Karpas-422 (cell line): ENCODE measurements at places on chromosomes 4 and X.

- DNase-seq = no peak
These were observed 13.8 kb downstream of the CXCL13 start for GRCh38 chr4:77619408-77619807.

DNA sequence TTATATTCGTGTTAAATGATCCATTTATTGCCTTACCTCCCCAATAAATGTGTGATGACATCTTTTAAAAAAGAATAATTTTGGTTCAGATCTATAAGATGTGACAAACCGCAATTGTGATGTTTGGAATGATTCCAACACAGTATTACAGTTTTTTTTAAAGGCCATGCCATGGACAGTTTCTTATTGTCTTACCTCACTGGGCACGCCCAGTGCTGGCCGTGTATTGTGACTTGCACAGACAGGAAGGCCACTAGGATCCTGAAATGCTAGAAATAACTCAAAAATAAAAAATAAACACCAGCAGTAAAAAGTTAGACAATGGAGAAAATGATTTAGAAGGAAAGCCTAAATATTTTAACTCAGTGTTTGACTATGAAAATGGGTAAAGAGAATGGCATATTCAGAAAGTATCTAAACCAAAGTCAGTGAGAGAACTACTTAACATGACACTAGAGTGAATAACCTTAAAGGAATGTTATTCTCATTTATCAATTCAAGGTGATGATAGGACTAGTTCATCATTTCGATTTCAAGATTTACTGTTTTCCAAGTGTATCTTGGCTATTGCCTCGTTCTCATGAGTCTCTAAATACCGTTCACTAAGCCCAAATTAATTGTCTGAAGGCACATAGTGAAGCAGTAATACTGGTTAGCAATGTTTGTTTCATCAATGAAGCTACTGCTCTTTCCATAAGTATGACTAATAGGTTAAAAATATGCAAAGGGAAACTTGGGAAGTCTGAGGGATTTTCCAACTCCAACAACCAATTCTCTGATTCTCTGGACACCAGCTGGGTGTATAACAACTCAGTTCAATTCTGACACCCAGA lies 46.1 kb upstream of the VEGFC start:
- DNase-seq = no peak

DNA sequence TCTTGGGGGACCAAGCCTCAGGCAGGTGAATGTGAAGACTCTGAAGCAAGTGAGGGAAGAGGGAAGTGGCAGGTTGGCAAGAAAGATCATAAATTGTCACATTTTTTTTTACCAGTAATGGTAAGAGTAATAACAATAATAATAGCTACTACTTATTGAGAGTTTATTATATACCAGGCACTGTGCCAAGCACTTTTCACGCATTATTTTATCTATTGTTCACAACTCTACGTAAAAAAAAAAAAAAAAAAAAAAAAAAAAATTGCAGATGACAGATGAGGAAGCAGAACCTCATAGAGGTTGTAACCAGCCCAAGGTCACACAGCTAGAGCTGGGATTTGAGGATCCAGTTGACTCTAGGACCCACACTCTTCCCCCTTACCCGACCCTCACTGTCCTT lies 40.9 kb downstream of the TSC22D3 start:
- DNase-seq = no peak

GRCh38 chrX:24231641-24232179 lies 82.2 kb downstream of the SUPT20HL2 start:
- no peak for DNase-seq

DNA sequence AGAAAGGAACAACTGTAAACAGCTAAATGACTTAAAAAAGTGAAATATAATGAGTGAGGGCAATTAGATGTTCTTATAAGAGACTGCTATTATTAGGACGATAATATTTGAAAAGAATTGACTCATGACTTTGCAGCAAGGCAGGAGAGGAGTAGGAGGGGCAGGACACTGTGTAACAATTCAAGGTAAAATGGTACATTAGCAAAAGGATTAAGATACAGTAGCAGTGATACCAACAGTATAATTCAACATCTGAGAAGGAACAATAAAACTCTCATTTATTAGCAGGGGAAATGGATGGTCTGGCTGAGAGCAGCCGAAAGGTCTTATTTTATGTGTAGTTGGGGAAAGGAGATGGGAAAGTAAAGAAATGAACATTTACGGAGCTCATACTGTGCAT lies 315.5 kb upstream of the BOD1L1 start:
- no peak for DNase-seq

GRCh38 chr4:123471655-123472369 lies 75.2 kb downstream of the SPRY1 start:
- DNase-seq = no peak

GRCh38 chrX:54494989-54495813 lies 833 bp downstream of the FGD1 start:
- no peak for DNase-seq

DNA sequence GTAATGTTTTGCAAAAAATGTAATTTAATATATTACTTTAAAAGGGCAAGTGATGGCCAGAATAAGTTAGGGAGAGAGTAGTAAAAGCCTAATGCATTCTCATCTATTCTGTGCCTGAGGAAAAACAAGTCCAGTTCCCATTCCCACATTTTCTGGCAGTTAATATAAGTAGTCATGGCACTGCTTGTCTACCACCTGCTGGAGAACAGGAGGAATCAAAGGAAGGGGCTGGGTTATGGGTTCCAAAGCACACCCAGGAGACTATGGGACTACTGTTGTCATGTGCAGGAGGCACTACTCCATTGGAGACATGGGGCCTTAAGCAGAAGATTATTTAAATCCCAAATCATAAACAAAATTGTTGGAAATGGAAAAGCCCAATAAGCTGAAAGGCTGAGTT lies 2618.6 kb downstream of the ARAP2 start:
- DNase-seq = no peak

DNA sequence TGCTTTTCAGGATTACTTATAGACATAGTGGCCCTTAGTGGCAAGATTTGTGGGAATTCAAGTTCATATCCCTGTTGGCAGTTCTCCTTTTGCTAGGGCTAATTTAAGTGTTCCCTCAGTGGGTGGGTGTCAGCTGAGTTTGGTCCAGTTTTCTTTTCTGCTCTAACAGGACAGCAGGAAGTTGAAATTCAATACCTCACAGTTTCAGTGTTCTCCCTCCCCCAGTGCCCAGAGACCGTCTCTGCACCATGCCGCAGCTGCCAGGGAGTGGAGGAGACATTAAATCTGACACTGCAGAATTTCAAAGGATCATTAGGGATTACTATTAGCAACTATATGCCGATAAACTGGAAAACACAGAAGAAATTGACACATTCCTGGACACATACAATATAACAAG lies 50.7 kb downstream of the UBE2NL start:
- DNase-seq = no peak

DNA sequence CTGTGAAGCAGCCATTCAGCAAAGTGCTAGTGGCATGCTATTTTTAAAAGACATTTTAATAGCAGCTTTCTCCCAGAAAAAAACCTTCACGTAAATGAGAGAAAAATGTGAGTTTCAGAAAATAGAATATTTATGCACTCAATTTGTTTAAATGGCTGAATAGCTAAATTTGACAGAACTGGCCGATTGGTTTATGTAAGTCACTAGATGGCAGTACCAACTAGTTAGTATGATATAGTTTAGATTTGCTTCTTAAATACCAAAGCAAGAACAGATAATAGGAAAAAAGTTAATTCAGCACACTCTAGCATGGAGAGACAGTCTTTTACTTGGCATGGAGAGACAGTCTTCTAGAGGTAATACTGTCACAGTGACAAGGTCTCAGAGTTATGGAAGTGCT lies 250.1 kb downstream of the SNCA start:
- DNase-seq = peak; percentile 41

DNA sequence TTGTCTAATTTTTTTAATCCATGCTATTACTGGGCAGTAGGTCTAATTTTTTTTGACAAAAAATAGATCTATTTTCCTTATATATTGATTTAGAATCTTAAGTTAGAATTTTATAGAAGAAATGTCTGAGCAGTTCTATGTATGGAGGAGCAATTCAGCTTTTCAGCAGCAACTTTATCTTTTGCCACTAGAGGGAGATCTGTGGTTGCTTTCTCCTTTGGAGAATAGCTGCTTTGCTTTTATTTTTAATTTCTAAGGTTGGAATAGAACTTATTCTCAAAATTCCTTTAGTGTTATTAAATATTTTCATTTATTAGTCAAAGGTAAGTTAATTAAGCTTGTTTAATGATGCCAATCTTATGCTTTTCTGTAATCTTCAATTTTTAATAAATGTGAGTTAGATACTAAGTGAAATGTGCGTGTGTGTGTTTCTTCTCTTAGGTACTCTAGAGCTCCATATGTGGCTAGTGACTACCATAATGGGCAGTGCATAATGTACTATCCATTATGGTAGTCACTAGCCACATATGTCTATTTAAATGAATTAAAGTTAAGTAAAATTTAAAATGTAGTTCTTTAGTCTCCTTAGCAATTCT lies 29.3 kb downstream of the FAM199X start:
- peak; percentile 80 for DNase-seq

- DNase-seq = peak; percentile 29
These were observed 2.6 kb downstream of the FAM114A1 start for GRCh38 chr4:38870098-38870808.

DNA sequence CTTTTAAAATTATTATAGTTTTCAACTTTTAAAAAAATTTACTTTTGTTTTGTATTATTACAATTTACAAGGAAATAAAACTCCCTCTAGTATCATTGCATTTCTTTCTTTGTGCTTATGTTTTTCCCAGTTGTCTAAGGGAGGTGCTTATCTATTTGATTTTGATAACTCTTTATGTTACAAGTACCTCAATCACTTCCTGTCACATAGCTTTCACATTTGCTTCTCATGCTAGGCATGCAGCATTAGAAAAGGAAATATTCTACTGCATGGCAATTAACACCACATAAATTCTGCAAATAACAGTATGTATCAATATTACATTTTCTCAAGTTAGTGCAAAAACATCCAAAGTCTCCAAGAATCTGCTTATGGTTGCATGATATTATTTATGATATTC lies 180.3 kb upstream of the HS3ST1 start:
- no peak for DNase-seq

DNA sequence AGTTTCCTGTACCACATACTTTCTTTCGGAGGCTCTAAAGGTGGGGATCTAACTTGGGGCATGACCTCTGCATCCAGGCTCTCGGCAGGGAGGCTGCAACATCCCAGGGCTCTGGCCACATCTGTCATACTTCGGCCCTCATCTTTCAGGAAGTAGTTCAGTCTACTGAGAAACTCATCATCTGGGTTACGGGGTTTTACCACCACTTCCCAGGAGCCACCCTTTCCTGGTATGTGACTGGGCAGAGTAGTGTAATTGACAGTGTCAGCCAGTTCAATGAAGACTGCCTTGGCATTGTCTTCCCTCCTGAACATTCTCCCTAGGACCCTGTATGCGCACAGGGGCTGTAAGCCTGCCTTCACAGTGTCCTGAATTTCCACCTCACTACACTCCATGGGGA lies 2.8 kb downstream of the PNMA5 start:
- no peak for DNase-seq

DNA sequence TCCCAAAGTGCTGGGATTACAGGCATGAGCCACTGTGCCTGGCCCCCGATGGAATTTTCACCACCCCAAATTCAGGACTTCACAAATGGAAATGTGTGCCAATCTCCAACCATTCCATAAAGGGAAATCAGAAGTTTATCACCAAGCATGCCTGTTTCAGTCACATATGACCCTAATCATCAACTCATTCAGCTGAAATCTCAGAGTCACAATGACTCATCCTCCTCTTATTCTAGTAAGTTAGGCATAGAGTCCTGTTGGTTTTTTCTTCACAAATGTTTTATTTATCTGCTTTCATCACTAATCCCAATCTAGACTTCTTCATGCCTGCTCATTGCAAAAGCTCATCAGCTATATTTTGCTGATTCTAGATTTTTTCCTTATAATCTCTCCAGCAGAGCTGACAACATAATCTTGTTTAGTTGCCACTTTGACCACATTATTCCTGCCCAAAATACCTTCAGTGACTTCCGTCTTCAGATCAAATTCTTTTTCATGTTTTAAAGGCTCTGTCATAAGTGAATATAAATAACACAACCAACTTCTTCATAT lies 83.3 kb downstream of the SLC7A11 start:
- DNase-seq = no peak

- DNase-seq = no peak
These were observed 2.5 kb downstream of the PABPC1L2A start for GRCh38 chrX:73076838-73077237.

- no peak for DNase-seq
These were observed 1540.5 kb downstream of the C4orf33 start for GRCh38 chr4:130636486-130636885.

- no peak for DNase-seq
These were observed 21.5 kb downstream of the AMOT start for GRCh38 chrX:112819008-112819640.

- no peak for DNase-seq
These were observed 100.5 kb downstream of the NAA11 start for GRCh38 chr4:79225360-79225759.

- no peak for DNase-seq
These were observed 4.4 kb upstream of the C4orf36 start for GRCh38 chr4:86896596-86896995.

DNA sequence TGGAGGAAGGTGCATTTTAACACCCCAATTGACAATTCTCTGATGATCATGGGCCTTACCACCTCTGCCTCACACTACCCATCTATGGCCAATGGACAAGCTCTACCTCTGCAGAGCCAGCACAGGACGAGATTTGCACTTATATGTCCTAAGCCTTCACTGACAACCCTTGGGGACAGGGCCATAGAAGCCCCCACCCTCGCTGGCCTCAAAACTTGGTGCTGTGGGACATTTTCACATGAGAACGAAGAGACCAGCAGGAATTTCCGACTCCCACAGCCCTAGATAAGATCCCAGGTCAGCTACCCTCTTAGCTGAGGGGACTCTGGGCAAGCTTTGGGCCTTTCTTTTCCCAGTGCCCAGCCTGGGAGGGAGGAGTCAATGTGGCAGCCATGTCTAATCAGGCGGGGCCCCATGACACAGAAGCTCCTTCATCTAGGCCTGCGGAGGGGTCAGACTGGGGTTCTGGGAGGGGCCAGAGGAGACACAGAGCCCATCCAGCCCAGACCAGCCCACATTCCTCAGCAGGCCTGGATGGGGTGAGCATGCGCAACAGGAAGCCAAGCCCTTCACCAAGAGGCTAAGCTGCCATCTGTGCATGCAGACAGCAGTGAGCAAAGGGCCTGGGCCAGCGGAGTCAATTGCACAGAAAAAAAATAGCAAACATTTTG lies 12.1 kb downstream of the PJA1 start:
- no peak for DNase-seq
